ENCODE measurements at places on chromosomes 3 and 15.

DNA sequence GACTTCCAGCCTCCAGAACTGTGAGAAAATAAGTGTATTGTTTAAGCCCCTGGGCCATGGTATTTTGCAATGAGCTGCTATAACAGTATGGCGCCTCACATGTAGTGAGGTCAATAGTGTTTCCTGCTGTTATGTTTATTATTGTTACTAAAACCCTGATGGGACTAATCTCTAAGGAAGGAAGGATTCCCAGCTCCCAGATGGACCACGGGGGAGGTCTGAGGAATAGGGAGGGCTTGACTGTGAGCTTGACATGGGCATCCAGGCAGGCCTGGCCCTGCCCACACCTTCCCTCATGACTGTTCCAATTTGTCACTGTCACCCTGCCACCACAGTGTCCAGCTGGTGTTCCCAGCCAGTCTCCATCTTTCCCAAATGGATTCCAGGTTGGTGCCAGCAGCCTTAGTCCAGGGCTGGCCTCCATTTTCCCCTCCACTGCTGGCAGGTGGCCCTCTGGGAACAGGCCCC, 14.5 kb upstream of the SLC41A3 start:
- DNase-seq = no peak

GRCh38 chr15:90046911-90047392, 45.8 kb downstream of the ZNF710 start:
- no peak for DNase-seq

- DNase-seq = no peak
These were observed 40.0 kb downstream of the TYRO3 start for GRCh38 chr15:41599061-41599460.

DNA sequence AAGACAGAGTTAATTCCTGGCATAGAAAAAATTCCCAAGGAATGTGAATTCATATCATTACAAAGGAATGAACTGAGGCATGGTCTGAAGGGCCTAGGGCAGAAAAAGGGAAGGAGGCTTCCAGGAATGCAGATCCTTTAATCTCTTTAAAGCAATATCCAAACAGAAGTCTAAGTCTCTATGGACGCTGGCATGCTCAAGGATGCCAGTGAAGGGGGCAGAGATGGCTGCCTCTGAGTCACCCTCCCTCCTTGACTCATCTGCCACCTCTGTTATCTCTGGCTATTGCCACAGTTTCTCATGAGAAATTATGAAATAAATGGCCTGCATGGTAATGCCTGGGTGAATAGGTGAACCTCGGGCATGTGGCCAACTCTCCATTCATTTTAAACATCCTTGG, 96.3 kb upstream of the BCL6 start:
- no peak for DNase-seq

DNA sequence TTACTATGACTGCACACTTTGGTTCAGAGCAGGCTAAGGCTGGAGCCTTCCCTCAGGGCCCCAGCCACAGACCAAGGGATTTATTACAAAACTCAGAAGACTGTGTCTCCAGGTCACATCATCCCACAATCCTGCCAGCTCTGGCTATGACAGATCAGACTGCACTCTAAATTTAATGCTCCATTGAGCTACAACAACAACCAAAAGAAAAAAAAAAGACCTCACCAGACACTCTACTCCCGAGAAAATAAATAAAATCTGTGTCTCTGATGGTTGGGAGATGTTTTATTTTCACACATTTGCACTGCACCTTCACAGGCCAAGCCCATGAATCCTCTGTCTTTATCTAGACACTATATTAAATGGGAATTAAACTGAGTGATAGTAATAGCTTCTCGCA, 50.8 kb upstream of the CTNNB1 start:
- no peak for DNase-seq

DNA sequence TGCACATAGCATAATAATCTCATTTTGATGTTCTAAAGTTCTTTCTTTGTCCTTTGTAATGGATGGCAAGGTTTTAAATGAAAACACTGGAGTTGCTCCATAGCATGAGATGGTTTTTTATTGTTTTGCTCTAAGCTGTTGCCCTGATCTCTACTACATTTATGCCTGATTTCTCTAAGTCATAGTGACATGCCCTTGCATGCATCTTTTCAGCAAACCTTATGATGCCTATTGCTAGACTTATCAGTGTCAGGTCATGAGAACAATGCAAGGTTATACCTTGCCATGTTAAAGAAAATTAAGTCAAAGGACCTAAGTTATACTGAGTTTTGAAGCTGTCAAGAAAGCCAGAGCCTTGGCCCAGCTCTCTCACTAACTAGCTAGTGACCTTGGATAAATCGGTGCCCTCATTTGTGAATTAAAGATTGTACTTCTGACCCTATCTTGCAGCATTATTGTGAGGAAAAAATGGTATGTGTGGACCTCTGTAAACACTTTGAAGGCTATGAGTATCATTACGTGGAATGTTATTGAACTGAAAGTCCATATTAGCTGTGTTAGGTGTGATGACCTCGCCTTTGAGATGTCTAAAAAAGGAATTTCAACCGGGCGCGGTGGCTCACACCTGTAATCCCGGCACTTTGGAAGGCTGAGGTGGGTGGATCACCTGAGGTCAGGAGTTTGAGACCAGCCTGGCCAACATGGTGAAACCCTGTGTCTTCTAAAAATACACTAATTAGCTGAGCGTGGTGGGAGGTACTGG, 256.4 kb upstream of the UBE2E1 start:
- no peak for DNase-seq

DNA sequence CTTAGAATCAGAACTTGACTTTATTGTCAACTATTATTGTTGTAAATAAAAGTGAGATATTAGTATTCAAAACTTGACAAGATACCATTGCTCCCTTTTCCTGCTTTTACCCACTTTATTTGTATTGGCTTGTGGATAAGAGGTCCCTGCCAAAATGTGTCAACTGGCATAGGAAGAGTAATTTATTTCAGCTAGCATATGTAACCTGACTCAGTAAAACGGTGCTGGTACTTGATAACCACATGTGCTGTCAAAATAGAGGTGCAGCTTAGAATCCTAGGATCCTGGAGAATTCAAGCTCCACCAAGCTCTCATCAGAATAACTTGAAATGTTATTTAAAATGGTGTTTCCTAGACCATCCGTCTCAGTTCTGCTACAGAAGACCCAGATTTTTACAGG, 90.2 kb upstream of the TGFBR2 start:
- DNase-seq = no peak

- no peak for DNase-seq
These were observed 57.4 kb downstream of the CPA3 start for GRCh38 chr3:148922467-148922866.

GRCh38 chr3:47000198-47000815, 20.8 kb downstream of the NBEAL2 start:
- no peak for DNase-seq

DNA sequence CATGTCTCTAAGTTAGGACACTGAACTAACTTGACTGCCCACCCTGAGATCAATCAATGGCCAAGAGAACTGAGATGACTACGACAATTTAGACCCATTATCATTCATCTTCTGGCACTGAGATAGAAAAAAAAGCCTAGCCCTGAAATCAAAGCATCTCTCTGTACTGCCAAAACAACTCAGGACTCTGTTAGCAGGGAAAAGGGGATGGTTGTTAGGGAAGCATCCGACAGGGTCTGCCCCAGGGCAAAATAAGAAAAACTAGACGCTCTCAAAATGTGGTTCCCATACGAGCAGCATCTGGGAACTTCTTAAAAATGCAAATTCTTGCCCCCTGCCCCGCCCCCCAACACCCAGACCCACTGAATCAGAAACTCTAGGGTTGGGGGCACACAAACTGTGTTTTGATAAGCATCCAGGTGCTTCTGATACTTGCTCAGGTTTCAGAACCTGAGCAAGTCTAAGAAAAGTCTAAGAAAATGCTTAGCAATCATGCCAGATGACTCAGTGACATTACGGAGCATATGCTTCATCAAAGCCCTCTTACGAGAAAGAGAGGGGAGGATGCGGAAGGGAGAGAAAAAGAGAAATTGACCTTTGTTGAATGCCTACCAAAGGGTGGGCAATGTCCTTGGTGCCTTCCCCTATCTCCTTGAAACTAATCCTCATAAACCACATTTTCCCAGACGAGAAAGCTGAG, 172.8 kb upstream of the HES1 start:
- DNase-seq = no peak

GRCh38 chr3:49871531-49872153, 1.9 kb upstream of the CAMKV start:
- no peak for DNase-seq

GRCh38 chr15:59707619-59708018, 18.5 kb upstream of the BNIP2 start:
- DNase-seq = no peak

GRCh38 chr3:36489101-36489500, 108.8 kb downstream of the STAC start:
- DNase-seq = no peak

GRCh38 chr3:144242747-144243146, 271.1 kb downstream of the DIPK2A start:
- no peak for DNase-seq

- DNase-seq = no peak
These were observed 114.7 kb upstream of the LRTM1 start for GRCh38 chr3:55042591-55042990.

DNA sequence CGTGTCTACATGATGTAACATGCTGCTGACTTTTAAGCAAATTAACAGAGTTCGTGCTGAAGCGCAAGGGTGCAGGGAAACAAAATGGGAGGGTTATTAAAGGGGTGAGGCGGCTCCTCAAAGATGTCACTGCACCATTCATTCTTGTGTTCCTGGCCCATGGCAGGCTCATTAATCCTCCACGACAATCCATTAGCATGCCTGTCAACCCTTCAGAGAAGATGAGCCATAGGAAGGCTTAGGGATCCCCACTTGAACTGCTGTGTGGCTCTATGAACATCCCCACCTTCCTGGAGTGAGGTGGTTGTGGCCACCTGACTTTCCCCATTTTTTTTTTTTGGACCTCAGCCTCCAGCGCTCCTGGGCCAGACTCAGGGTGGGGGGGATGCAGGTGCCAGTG, 45.8 kb downstream of the IGF1R start:
- no peak for DNase-seq

DNA sequence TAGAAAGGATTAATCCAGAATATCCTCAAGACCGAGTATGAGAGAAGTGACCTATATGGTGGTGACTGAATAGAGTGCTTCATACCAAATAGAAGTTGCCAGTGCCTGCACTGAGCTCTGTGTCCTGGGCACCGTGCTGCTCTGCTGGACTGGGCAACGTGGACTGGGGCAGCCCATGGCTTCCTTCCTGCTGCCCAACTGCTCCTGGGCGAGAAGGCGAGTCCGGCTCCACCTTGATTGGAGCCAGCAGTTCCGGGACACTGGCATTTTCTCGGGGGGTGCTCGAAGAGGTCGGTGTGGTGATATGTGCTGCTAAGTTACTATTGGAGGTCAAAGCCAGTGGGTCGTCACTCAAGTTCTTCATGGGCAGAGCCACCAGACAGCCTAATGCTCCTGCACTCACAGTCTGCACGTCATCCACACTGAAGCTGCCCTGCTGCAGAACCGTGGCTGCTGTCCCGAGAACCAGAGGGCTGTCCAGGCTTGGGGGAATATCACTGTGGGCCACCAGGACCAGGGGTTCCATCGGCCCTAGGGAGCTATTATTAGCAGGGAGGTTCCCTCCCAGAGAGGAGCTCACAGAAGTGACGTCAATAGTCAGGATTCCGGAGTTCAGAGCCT, 14.1 kb downstream of the ZXDC start:
- DNase-seq = no peak

GRCh38 chr3:183698756-183699155, 1.2 kb downstream of the YEATS2 start:
- DNase-seq = no peak

DNA sequence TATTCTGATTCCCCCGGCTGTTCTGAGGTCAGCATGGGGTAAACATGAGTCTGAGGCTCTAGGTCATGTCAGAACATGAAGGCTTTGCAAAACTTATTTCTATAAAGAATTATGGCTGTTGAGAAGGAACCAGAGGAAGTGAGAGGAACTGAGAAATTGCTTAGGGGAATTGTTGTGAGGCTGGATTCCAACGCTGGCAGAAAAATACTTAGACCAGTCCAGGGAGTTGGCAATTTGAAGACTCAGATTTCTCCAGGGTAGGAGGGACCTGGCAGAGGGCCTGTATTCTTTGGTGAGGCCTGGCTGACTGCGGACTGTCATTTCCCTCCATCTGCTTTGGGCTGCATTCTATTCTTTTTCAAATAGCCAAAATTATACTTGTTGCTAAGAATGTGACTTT, 155.5 kb downstream of the PLD1 start:
- no peak for DNase-seq

GRCh38 chr15:86935841-86936240, 856.2 kb downstream of the AGBL1 start:
- no peak for DNase-seq

DNA sequence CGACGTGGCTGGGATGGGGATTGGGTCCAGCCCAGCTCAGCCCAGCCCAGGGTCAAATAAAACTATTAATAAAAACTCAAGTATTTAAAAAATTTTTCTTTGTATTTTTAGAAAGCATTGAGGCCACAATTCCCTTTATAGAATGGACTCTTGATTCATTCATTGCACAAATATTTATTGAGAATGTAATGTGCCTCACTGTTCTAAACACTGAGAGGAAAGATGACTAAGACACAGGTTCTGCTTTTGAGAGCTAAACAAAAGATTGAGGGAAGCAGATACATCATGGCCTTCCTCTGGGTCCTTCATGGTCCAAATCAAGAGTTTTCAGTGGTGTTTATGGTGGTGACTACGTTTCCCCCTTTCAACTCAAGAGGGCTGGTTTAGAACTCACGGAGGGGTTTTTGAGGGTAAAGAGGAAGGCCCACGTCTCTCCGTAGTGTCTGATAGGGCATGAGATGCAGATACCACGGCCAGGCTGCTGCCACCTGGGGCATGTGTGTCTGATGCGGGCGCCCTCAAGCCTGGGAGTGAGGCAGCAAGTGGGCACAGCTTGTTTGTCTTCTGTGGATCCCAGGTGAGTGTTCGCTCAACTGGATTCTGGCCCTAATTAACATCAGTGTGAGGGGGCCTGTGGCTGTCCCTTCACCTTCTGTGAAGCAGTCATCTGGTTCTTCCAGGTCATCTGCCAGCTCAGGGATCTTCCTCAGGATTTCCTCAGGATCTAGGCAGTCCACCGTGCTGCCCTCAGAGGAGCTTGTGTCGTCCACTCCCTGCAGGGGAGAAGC, 73.5 kb upstream of the SCN5A start:
- no peak for DNase-seq
